ENCODE measurements at places on chromosomes 4 and X.

GRCh38 chr4:13092702-13093101 lies 391.4 kb downstream of the RAB28 start:
- DNase-seq: no peak

DNA sequence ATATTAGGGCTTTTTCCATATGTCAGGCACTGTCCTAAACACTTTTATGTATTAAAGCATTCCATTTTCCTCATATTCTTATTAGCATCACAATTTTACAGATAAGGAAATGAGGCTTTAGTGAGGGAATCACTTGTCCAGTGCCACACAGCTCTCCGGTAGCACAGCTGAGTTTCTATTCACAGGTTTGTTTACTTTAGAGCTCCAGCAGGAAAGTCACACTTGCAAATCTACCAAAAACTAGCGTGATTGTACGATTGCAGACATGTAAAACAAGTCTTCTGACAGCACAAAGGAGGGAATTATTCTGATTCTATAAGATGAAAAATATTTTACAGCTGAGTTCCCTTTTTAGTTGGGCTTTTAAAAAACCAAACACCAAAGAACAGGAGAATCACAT lies 472.1 kb downstream of the TMA16 start:
- DNase-seq: no peak

DNA sequence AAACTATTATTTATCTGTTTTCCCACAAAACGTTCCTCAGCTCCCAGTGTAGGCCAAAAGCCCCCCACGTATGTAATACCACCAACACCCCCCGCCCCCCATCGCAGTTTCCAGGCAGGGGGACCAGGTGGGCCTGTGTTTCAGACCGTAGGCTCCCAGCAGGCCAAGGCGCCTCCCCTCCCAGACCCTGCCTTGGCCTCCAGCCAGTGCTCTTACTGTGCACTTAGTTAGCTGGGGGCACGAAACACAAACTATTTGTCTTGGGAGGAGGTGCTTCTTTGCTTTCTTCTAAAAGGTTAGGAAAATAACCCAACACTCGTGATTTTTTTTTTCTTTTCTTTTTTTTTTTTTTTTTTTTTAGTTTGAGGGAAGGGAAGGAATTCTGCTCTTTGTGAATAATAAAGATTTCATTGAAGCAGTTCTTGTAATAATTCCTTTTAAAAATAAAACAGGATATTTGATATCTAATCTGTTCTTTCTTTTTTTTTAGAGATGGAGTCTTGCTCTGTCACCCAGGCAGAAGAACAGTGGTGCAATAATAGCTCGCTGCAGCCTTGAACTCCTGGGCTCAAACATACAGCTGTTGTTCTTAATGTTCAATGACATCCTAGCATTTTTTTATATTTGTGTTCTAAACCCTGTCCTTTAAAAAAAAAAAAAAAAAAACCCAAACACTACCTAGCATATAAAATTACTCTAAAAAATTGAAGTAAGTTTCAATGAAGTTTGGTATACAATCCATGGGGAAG lies 83.0 kb upstream of the CLDN34 start:
- no peak for DNase-seq

DNA sequence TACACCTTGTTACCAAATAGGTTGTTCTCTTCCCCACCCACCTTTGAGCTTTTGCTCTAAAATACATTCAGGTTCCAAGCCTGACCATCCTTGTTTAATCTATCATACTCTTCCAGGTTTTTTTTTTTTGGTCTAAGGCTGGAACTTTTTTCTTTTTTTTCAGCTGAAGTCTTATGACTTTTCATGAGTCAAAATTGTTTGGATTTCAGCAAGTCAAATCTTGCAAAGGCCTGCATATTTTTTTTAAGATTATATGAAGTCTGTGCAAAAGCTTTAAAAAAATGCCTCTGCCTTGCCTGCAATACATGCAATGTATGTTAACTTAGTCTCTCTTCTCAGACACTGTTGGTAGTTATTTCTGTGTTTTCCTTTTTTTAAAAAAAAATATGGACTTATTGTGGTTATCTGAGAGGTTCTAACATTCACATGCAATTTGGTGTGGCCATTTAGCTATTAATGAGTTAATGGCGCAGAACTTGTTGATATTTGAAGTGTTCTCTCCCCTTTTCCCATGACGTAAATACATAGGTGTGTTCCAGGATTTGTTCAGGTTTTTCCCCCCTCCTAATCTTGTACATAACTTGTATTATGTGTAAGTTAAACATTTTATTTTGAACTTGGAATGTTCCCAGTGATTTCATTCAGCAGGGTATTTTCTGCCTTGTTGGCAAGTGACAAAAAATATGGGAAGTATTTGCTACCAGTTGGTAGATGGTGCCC lies 58.7 kb downstream of the CCKAR start:
- DNase-seq: no peak

DNA sequence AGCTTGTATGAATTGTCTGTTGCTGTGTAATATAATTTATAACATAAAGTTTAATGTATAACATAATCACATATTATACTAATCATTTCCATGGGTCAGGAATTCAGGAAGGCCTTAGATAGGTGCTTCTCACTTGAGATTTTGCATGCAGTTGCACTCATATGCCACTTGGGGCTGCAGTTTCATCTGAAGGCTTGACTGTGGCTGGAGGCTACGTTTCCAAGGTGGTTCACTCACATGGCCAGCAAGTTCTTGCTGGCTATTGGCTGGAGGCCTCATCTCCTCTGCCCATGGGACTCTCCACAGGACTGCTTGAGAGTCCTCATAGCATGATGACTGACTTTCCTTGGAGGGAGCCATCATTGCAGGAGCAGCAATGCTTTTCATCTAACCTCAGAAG lies 53.4 kb upstream of the STX18 start:
- DNase-seq: no peak

- no peak for DNase-seq
These were observed 327.2 kb downstream of the NKX6-1 start for GRCh38 chr4:84171871-84172270.

GRCh38 chr4:101411926-101412325 lies 64.6 kb upstream of the PPP3CA start:
- no peak for DNase-seq

DNA sequence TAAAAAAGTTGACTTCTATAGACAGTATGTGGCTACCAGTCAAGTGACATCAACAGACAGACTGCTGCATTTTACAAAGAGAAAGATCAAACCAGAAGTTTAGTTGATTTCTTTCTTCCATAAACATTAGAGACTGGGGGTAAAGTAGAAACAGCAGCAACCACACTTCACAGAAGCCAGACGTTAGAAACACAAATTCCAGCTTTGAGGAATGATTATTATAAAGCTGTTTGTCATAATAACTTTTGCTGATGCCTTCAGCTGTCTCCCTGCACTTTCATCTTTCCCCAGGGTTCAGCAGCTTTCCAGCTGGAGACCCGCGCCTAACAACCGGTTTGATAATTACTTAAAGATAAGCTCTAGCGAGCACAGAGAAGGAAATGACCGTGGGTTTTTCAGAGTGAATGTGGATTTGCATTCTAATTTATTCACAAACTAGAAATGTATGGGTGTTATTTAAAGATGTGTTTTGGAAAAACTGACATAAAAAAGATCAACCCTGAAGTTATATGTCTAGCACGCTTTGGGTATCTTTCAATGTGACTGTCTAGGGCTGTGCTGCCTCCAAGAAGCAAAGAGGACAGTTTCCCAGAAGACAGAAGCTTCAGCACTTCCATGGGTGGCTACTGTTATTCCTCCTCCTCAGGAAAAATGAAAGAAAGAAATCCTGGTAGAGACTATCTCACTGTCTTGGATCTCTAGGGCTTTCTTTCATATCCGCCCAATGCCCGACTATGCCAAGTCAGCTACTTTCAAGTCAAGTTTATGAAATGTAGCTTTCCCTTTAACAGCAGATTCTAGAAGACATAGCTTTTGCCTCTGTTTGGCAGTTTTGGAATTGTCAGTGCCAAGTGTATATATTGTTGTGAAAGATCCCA lies 15.0 kb upstream of the ENAM start:
- DNase-seq: no peak

DNA sequence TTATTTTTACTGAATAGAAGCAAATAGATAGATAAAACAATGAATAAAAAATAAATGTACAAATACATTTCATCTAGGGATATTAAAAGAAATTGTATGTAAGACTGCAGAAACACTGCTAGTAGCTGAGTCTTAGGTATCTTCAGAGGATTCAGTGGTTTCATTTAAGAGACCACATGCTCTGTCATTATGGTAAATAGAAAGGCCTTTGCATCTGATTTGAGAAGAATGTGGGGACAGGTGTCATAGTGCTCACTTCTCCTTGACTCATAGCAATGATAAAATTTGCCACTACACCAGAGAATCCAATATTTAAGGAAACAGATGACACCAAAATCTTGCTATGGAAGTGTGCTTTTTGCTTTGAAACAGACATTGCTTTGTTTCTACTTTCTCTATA lies 59.8 kb upstream of the PPP1R2C start:
- no peak for DNase-seq

- DNase-seq: no peak
These were observed 682.3 kb downstream of the TRIML1 start for GRCh38 chr4:188821500-188821899.

- DNase-seq: no peak
These were observed 2.9 kb downstream of the ANXA5 start for GRCh38 chr4:121693886-121694285.

- DNase-seq: no peak
These were observed 151.7 kb upstream of the CASK start for GRCh38 chrX:42075032-42075431.

DNA sequence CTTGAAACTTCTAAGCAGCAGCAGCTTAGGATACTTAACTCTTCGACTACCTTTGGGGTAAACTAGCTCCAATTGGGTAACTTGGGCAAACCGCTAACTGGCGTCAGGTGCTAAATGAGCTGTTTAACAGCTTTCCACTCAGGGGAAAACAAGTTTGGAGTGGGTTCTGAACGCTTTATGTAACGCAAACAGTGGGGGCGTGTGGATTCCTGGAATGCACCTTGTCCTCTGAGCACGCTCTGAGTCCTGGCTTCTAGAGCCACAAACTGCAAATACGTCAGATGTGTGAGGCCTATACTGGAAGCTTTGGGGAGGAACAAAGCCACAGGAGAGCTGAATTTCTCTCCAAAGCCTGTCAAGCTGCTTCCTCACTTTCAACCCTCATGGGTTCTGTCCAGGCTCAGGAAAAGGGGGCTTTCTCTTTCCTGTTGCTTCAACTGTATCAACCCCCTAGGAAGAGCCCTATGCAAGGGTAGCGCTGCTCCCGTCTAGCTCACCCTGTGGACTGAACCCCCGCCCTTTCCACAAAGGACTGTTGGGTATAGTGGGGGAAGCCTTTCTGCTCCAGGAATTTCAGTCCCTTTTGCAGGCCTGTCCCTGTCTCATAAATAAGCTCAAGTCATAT lies 4.5 kb upstream of the WDR1 start:
- DNase-seq: no peak

GRCh38 chr4:26424838-26425237 lies 65.4 kb downstream of the CCKAR start:
- DNase-seq: no peak

DNA sequence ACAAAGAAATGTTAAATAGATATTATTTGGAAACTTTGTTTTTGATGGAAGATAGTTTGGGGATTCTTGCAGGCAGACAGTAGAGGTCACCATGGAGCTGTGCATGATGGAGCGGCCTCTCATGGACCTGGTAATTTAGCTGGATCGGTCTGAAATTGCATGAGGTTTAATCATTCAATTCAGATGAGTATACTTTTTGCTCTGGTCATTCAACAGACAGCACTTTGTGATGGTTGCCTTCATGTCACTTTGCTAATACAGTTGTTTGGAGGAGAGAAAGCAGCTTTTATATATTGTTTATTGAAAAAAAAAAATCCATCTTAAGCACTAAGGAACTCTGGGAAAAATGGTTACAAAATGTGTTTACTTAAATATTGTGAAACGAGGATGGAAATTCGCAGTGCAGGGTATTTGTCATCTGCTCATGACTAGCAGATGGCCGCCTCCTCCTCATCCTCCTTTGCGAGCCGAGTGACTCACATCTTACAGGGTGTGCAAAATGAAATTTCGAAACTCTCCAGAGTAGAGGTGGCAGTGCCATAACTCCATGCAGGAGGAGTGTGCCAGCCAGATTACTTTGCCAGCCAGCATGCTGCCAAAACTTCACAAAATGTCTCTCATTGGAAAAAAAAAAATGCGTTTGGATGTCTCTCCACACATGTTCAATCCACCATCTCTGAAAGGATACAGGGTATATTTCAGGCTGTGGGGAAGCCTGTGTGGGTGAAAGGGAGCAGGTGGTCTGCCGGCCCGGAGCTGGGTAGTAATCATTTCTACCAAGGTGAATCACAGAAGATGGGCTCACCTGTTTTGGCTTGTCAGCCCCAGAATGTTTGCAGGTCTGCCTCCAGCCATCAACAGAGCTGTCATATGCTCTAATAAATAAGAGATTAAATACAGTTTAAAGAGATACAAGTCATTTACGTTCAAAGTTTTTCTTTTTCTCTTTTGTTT lies 314.9 kb upstream of the DIPK2B start:
- peak; percentile 48 for DNase-seq

DNA sequence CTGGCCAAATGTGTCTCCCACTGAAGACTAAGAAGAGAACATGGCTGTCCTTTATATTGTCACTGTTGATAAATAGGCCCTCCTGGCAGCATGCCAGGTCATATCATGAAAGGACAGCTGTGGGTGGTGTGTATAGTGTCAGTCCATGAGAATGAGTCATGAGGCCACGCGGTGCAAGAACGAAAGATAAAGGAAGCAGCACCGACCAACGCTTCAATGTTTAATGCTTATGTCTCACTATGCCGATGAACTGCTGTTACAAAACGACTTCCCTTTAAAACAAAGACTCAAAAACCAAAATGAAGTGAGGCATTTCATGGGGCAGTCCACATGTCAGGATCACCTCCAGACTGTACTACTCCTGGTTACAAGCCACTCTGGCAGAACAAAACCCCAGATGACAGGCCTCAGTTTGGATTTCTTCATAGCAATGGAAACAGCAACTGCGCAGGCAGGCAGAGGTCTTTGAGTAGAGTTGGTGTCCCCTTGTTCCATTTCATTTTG lies 5.2 kb upstream of the TCEANC start:
- DNase-seq: peak; percentile 41

DNA sequence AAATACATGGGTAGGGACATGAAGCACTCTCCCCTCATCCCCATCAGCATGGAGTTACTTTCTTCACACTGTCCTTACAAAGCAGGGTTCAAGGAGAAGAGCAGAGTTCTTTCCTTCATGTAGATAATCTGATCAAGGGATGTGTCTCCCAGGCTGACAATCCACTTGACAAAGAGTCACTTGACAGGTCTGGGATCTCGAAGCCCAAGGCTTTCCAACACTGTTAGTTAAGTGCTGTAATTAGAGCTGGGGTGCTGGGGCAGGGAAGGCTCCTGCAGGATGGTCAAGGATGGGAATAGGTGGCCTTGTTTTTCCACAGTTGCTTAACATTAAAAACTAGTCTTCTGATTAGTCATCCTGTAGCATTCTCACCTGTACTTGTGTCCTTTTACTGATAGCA lies 38.0 kb downstream of the CCNG2 start:
- no peak for DNase-seq

GRCh38 chrX:71935476-71935875 lies 24.8 kb downstream of the NHSL2 start:
- DNase-seq: no peak

GRCh38 chrX:121635141-121635540 lies 587.7 kb downstream of the GLUD2 start:
- no peak for DNase-seq

All from thoracic aorta (tissue), 2 donors.